Stimulated activated CD4-positive, alpha-beta T cell treated with anti-CD3 and anti-CD28 coated beads, Interleukin-4, amount 100 ng/mL, for 24 hours (primary cell): ENCODE measurements at places on chromosomes 12 and 14.
A peak's percentile ranks its signal among the peaks of the same experiment; 100 is the strongest.

DNA sequence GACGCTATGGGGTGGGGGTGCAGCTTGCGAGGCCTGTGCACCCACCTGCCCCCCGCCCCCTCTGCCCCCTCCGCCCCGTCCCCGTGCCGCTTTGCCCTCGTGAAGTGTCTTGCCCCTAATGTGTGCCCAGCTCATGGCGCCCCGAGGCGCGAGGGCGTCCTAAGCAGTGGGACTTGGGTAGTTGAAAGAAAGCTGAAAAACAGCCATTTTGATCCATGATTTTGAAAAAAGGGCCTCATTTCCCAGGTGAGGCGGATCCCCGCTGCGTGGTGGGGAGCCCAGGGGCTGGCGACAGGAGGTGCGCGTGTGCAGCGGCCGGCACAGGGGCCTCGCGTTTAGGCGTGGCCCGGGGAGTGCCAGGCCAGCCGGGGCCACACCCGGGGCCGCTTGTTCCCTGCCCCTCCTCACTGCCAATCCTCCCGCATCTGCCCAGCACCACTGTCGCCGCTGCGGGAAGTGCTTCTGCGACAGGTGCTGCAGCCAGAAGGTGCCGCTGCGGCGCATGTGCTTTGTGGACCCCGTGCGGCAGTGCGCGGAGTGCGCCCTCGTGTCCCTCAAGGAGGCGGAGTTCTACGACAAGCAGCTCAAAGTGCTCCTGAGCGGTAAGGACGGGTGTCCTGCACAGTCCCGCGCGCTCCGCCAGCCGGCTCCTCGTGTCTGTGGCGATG is 11.8 kb downstream of the ZFYVE21 start:
- DNase-seq, result no peak

- no peak for DNase-seq
Measured at GRCh38 chr14:91360490-91361232, 57.0 kb downstream of the CCDC88C start.

DNA sequence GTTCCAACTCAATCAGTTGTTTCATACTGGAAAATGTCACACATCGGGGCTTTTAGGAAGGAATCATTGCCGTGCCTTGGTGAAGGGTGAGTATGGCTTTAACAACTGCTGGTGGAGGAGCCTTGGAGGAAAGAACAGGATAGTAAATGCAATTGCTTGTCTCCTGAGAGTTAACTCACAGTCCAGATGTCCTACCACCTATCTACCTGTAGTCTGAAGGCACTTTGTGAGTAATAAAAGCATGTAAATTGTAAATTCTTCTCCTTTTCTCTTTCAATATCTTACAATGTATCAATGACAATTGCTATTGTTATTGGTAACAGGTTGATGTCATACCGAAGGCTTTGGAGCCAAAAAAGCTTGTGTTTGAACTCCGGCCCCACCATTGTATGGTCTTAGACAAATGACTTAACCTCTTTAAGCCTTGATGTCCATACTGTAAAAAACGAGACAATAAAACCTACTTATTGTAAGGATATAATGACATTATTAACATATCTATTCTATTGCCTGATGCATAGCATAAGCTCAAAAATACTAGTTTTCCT is 397.4 kb downstream of the ADAMTS20 start:
- DNase-seq, result no peak

DNA sequence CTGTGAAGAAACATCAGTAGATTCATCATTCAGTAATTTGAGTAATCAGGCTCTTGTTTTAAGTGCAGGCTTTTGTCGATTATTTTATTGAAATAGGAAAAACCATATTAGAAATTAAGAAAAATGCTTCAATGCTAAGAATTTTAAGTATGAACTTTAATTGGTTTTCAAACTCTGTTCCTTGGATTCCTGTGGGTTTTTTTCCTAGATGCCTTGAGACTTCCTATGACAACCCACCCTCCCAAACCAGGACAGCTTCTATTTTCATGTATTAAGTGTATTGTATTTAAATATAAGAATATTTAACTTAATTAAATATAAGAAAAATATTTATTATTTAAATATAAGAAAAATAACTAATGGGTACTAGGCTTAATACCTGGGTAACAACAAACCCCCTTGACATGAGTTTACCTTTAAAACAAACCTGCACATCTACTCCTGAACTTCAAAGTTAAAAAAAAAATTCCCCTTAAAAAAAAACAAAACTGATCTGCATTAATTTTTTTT is 3.0 kb downstream of the ARHGAP5 start:
- no peak for DNase-seq

- DNase-seq, result peak; percentile 34
Measured at GRCh38 chr12:89707703-89708564, 704 bp downstream of the ATP2B1 start.

- DNase-seq, result no peak
Measured at GRCh38 chr14:90534091-90534837, 137.4 kb downstream of the CALM1 start.

DNA sequence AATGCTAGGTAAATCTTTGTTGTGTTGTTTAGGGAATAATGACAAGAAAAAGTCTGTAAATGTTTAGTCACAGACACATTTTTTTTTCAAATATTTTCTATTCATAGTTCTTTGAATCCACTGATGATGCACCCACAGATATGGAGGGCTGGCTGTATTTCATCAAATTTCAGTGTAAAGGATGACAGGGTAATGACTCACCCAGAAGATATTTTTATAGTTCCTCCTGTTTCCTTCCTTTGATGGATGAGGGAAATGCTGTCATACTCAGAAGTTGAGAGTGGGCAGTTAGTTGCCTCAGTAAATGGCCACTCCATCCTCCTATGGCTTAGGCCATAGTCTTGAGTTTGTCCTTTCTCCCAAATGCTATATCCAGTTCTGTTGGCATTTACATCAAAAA is 76.9 kb upstream of the REP15 start:
- peak; percentile 9 for DNase-seq

GRCh38 chr14:90419200-90419599 is 22.4 kb downstream of the CALM1 start:
- DNase-seq, result no peak

- no peak for DNase-seq
Measured at GRCh38 chr12:93200291-93200917, 177.3 kb upstream of the NUDT4 start.

- no peak for DNase-seq
Measured at GRCh38 chr12:120230326-120230973, 29.5 kb upstream of the RPLP0 start.

- no peak for DNase-seq
Measured at GRCh38 chr12:64943686-64944085, 119.2 kb downstream of the TBC1D30 start.

GRCh38 chr14:97788364-97788763 is 991.2 kb downstream of the VRK1 start:
- no peak for DNase-seq

GRCh38 chr12:52614381-52615207 is 3.8 kb downstream of the KRT73 start:
- DNase-seq, result no peak

DNA sequence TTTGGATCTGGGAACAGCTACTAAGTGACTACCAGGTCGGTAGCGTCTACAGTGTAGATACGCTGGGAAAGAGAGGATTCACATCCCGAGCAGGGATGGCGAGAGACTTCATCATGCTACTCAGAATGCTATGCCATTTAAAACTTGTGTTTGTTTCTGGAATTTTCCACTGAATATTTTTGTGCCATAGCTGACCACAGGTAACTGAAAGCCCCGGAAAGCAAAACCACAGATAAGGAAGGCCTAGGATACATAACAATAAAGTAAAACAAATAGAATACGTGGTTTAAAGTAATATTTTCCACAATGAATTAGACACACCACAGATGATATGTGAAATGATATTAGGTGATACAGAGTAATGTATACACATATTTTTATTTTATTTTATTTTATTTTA is 7.9 kb upstream of the HCAR1 start:
- no peak for DNase-seq

GRCh38 chr12:56208006-56208405 is 13.7 kb downstream of the RNF41 start:
- no peak for DNase-seq

GRCh38 chr12:120453977-120454376 is 7.7 kb downstream of the GATC start:
- DNase-seq, result peak; percentile 27

DNA sequence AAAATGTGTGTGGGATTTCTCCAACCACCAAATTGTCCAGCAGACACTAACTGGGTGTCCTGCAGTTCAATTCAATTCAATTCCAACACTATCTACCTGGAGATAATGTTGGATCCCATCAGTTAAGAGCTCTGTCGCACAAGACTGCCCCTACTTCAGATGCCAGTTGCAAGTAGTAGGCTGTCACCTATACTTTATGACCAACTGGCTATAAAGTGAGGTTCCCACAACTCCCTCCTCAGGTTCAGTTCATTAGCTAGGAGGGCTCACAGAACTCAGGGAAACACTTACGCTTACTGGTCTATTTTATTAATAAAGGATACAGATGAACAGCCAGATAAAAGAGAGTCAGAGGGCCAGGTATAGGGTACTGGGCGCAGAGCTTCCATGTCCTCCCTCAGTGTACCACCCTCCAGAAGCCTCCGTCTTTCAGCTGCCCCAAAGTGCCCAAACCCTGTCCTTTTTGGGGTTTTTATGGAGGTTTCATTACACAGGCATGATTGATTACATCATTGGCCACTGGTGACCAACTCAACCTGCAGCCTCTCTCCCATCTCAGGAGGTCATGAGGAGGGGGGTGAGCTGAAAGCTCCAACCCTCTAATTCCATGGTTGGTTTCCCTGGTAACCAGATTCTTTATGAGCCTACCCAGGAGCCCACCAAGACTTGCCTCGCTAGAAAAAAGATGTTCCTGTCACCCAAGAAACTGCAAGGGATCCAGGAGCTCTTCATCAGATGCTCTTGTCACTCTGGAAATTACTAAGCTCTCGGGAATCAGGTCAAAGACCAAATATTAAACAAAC is 7.5 kb upstream of the SERPINA5 start:
- DNase-seq, result no peak

GRCh38 chr12:110760204-110760609 is 17.5 kb upstream of the PPP1CC start:
- peak; percentile 38 for DNase-seq

DNA sequence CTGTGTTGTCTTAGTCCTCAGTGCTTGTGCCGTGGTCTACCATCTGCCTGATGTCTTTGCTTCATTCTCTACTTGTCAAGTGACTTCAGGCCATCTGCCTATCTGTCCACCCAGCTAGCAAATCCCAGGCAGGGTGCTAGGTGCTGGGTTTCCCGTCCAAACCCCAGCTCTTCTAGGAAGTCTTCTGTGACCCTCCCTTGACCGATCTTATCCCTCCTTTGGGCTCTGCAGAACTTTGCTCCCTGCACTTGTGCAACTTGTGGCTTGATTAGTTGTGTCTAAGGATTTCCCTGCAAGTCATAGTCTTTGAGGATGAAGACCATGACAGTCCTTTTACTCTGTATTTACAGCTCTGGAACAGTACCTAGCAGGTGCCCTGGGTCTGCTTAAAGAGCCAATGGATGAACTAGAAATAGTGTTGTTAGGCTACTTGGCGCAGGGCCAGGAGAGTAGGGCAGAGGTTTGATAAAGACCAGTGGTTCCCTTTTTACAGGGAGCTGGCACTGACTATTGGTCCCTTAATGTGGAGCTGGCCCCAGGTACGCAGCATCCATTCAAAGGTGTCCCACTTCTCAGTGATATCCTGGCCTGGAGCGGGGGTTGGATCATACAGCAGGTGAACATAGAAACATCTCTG is 60.1 kb downstream of the ADCK1 start:
- DNase-seq, result no peak

GRCh38 chr14:57687416-57687815 is 178.5 kb downstream of the SLC35F4 start:
- no peak for DNase-seq

- no peak for DNase-seq
Measured at GRCh38 chr12:111444314-111444924, 38.7 kb downstream of the SH2B3 start.

GRCh38 chr12:99005601-99006000 is 360.5 kb downstream of the APAF1 start:
- no peak for DNase-seq

GRCh38 chr12:74393272-74393671 is 144.4 kb upstream of the ATXN7L3B start:
- DNase-seq, result no peak

GRCh38 chr14:100015251-100015655 is 50.0 kb upstream of the EVL start:
- DNase-seq, result no peak

GRCh38 chr12:122028165-122028904 is 6.7 kb downstream of the BCL7A start:
- no peak for DNase-seq
